ENCODE measurements at places on chromosomes 1 and 21.

- no peak for DNase-seq
Measured at GRCh38 chr21:29056005-29056404, 17.4 kb downstream of the CCT8 start.

DNA sequence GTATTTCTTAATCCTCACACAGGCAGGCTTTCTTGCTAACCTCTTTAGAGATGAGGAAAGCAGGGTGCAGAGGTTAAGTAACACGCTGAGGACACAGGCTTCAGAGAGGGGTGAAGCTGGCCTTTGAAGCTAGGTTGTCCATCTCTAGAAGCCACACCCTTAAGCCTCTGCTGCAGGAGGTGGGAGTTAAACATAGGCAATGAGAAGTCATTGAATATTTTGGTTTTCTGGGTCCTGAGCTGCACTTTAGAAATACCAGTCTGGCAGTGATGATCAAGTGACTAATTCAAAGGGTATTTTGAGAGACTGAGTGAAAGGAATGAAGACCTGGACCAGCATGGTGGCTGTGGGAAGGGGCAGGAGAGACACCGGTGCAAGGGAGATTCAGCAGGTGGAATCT is 9.9 kb downstream of the KCNJ15 start:
- no peak for DNase-seq

DNA sequence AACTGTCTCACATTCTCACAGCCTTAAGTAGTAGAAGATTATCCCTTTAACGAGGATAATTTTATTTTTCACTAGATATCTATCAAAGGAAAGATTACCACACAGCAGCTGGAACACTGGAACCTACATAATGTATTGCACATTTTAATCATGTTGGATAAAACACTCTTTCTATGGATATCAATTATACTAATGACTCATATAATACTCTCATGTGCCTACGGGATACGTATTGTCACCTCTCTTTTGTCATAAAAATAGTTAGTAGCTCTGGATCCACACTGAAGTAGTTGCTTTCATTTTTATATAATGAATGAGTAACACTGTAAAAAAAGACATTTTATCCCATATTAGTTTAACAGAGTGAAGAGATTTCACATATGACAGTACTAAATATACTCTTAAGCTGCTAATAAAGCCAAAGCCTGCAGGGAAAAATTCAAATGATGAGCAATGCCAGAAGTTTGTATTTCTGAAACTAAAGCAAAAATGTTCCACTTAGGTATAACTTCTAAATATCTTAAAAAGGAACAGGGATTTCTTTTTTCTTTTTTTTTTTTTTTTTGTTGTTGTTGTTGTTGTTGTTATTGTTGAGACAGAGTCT is 408.7 kb upstream of the PKN2 start:
- no peak for DNase-seq

- DNase-seq, result no peak
Measured at GRCh38 chr1:115237507-115237906, 100.5 kb downstream of the NGF start.

DNA sequence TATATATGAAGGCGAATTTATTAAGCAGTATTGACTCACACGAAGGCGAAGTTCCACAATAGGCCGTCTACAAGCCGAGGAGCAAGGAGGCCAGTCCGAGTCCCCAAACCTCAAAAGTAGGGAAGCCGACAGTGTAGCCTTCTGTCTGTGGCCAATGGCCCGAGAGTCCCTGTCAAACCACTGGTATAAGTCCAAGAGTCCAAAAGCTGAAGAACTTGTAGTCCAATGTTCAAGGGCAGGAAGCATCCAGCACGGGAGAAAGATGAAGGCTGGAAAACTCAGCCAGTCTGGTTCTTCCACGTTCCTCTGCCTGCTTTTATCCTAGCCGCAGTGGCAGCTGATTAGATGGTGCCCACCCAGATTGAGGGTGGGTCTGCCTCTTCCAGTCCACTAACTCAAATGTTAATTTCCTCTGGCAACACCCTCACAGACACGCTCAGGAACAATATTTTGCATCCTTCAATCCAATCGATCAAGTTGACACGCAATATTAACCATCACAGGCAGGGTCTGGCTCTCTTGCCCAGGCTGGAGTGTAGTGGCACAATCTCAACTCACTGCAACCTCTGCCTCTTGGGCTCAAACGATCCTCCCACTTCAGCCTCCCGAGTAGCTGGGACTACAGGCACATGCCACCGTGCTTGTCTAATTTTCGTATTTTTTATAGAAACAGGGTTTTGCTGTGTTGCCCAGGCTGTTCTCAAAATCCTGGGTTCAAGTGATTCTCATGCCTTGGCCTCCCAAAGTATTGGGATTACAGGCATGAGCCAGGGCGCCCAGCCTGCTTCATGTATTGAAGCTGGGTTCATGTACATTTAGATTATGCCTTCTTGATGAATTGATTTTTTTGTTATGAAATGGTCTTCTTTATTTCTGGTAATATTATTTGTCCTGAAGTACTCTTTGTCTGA is 85.3 kb downstream of the DHRS3 start:
- no peak for DNase-seq
